T-helper 2 cell (primary cell): ENCODE measurements at places on chromosomes 7 and 10.

DNA sequence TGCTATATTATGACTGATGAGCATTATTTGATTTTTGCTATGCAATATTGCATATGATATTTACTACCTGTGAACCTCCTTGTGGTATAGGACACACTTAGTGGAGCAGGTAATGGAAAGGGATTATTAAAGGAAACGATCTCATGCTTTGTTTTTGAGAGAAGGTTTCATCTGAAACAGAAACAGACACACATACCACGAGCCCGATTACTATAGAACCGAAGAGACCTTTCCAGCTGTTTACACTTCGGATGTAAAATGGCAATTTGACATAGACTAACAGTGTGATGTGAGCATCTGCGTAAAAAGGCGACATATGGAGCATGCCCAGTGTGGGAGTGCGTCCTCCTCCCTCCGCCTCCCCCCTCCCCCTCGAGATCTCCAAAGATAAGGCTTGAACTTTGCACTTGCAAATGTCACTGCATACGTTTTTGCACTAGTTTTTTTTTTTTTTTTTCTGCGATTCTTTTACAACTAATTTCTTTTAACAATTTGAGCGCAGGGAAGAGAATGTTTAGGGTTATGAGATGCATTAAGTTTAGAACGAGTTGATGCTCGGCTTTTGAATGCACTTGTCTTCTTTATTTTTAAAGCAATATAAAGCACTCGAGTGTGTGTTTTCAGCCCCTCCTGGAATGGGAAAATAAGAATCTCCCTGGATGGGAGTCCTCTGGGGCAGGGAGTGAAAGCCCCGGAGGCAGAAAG is 251.0 kb downstream of the NSUN6 start:
- DNase-seq = no peak

- no peak for DNase-seq
These were observed 1096.8 kb downstream of the KCNMA1 start for GRCh38 chr10:76540786-76541185.

DNA sequence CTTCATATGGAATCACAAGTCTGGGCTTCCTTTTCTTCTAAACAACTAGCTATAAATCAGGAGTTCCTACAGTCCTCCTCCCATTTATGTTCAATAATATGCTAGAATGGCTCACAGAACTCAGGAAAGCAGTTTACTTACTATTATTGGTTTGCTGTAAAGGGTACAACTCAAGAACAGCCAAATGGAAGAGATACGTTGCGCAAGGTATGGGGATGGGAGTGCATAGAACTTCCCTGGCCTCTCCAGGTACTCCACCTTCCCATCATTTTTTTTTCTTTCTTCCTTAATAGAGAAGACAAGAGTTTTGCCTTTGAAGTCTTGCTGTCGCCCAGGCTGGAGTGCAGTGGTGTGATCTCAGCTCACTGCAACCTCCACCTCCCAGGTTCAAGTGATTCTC is 27.1 kb upstream of the SEMA4G start:
- DNase-seq = no peak

DNA sequence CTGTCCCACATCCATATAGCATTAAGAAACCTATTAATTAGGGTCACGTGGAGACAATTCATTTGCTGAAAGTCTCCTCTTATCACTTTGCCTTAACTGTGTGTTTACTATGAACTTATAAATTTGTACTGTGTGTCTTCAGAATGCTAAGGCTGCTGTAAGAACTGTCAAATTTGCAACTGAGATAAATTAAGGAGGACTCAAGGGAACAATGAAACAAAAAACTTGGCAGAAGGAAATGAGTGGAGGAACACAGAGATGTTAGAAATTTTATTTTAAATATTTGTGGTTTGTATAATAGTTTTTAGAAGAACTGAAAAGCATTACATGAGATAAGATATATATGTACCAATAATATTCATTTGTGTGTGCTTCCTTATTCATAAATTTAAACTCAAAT is 1005.3 kb upstream of the SORCS1 start:
- no peak for DNase-seq

GRCh38 chr7:98727146-98727709 is 110.1 kb downstream of the NPTX2 start:
- no peak for DNase-seq

DNA sequence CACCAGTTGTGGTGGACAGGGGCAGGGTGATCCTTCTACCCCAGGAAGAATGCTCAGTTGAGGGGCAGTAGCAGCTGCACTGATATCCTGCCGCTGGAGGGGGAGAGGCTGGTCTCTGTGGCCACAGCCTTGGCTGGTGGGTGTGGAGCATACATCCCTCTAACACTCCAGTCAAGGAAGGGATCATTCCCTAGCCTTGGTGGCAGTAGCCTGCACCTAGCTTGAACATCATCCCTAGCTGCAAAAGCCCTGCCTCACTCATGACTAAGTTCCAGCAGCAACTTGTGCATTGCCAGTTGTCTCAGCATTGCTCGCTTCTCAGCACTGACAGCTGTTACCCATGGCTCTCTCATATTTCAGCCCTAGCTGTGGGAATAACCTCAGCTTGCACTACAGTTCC is 688.9 kb upstream of the POT1 start:
- DNase-seq = no peak

DNA sequence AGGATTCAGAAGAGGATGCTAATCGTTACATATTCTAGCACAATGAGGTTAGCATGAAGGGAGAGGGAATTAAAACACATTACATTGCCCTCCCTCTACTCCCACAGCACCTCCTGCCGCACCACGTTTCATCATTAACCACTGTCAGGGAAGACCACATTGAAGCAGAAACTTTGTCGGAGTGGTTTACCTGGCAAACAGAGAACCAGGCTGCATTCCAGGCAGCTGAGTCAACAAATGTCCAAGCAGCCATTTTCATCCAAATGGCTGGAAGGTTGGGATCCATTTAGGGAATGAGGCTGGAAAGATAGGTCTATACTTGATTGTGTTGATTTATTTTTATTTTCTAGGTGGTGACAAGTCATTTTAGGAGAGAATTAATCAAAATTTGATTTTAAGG is 273.6 kb downstream of the DYNC1I1 start:
- no peak for DNase-seq

- DNase-seq = no peak
These were observed 540.3 kb downstream of the INHBA start for GRCh38 chr7:41162612-41163011.

GRCh38 chr7:79563821-79564522 is 110.5 kb upstream of the MAGI2 start:
- DNase-seq = no peak

DNA sequence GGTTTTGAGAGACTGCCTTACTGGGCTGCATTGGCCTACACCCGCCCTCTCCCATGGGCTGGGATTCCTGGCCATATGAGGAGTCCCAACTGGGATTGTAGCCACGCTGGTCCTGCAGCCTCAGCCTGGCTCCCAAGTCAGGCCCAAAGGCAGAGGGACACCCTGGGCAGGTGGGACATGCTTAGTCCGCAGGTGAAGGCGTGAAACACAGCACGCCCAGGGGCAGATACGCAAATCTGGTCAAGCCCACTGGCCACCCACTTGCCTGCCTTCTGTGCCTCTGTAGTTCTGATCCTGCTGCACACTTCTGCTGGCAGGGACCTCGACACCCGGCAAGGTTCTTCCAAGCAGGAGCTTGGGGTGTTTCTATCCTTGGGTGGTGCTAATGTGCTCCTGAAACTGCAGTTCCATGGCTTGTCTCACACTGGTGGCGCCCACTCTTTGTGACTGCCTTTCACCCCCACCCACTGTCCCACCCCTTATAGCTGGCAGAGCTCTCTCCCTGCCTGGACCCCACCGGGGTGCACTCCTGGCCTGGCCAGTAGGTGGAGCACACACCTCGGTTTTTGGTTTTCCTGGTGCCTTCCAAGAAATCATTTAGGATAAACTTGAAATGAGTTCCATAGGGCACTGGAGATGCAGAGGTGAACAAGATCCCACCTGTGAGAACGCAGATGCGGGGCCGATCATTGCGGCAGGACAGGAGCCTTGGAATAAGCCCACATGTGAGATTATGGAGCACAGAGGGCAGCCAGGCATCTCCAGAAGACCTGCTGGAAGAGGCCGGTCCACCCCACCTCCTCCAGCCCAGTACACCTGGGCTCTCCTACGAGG is 47.9 kb downstream of the MKI67 start:
- DNase-seq = no peak

DNA sequence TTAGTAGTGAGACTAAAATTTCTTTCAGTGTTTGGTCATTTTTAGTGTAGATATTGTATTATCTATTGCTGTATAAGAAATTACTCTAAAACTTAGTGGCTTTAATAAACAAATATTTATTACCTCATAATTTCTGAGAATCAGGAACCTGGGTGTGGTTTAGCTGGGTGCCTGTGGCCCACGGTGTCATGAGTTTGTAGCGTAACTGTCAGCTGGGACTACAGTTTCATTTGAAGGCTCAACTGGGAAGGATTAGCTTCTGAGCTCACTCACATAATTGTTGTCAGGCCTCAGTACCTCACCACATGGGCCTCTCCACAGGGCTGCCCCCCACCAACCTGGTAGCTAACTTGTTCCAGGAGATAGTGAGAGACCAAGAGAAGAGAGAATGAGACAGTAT is 98.5 kb downstream of the SRI start:
- no peak for DNase-seq

GRCh38 chr10:127855591-127855881 is 37.2 kb downstream of the CLRN3 start:
- no peak for DNase-seq

- DNase-seq = no peak
These were observed 368.4 kb upstream of the ZMIZ1 start for GRCh38 chr10:78700413-78700812.

GRCh38 chr10:21488246-21488956 is 37.1 kb downstream of the SKIDA1 start:
- no peak for DNase-seq

- DNase-seq = no peak
These were observed 321.7 kb downstream of the WDR37 start for GRCh38 chr10:1377740-1378397.

GRCh38 chr7:71238581-71239295 is 106.8 kb downstream of the GALNT17 start:
- no peak for DNase-seq

GRCh38 chr10:905503-905902 is 26.0 kb downstream of the LARP4B start:
- DNase-seq = no peak

- DNase-seq = no peak
These were observed 42.1 kb upstream of the MKRN1 start for GRCh38 chr7:140521421-140521820.

DNA sequence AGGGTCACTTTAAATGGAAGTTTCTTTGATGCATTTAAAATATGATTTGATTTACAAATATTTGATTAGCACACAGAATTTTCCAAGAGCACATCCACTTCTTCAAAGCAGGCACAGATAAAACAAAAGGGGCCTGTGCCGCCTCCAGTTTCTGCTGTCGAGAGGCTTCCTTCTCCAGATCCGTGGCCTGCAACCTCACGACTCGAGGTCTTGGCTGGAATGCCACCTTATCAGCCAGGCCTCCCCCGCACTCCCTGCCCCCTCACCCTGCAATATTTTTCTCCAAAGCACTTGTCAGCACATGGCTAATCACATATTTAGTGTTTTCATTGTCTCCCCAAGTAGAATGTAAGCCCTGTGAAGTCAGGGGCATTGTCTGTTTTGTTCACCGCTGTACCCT is 12.5 kb downstream of the PYROXD2 start:
- no peak for DNase-seq

DNA sequence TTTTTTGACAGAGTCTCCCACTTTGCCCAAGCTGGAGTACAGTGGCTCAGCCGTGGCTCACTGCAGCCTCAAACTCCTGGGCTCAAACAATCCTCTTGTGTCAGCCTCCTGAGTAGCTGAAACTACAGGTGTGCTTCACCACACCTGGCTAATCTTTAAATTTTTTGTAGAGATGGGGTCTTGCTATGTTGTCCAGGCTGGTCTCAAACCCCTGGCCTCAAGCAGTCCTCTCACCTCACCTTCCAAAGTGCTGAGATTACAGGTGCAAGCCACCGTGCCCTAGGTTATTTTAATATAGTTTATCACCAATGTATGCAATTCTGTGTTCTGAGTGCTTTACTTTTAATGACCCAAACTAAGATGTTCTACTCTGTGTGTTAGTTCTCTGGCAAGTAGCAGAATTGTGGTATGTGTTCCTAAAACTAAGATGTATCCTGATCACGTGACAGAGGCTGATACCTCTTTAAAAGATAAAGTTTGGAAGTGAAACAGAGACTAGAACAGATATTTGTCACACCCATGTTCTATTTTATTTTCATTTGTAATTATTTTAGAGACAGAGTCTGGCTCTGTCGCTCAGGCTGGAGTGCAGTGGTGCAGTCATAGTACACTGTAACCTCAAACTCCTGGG is 22.1 kb upstream of the PFKFB3 start:
- no peak for DNase-seq

GRCh38 chr10:88389456-88389855 is 193.7 kb downstream of the RNLS start:
- no peak for DNase-seq

DNA sequence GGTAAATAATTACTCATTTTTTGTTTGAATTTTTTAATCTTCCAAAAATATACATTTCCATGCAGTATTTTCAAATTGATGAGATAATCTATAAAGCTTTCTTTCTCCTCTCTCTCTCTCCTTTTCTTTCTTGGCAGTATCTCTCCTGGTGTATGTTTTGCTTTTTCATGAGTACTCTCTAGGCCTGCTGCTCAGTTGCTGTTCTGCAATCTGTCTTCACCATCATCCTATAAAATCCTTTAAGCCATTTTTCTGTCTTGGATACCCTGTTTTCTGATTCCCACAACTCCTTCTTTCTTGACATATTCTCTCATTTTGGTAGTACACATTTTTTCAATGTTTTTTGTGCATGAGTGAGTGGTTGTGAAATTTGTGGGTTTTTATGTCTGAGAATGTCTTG is 1558.1 kb upstream of the LRRTM3 start:
- DNase-seq = no peak

GRCh38 chr7:36167403-36168050 is 14.5 kb downstream of the EEPD1 start:
- no peak for DNase-seq

- DNase-seq = no peak
These were observed 151.5 kb downstream of the RNF216 start for GRCh38 chr7:5629941-5630340.

DNA sequence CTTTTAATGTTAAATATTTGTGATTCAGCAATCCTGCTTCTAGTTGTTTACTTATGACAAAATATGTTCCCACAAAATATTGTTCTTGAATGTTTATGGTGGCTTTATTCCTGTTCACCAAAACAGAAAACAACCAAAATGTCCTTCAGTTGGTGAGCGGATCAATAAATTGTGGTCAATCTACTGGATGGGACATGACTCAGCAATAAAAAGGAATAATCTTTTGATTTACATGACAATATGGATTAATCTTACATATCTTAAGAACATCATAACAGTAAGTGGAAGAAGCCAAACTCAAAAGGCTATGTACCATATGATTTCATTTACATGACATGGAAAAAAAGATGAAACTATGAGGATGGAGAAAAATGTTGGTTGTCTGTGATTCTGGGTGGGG is 691.3 kb upstream of the GHITM start:
- no peak for DNase-seq

- no peak for DNase-seq
These were observed 14.7 kb downstream of the CYP2W1 start for GRCh38 chr7:997404-998395.
